ENCODE measurements at places on chromosomes 1 and 21.
A peak's percentile ranks its signal among the peaks of the same experiment; 100 is the strongest.

DNA sequence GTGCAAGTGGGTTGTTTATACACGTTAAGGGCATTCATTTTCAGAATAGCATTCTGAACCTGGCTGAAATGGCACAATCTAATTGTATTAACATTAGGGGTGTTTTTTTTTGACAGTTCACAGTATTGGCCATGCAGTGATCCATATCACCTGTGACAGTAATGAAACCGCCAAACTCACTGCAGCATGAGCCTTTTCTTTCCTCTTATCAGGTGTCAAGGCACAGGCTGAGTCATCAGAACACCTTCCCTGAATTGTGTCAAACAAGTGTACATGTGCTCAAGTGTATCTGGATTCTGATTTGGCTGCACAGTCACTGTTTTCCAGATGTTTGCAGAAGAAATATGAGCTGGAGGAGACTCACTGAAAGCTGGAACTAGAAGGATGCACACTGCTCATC lies 47.7 kb upstream of the C8B start:
- DNase-seq: no peak

GRCh38 chr21:20662514-20662913 lies 335.7 kb upstream of the NCAM2 start:
- DNase-seq: no peak

DNA sequence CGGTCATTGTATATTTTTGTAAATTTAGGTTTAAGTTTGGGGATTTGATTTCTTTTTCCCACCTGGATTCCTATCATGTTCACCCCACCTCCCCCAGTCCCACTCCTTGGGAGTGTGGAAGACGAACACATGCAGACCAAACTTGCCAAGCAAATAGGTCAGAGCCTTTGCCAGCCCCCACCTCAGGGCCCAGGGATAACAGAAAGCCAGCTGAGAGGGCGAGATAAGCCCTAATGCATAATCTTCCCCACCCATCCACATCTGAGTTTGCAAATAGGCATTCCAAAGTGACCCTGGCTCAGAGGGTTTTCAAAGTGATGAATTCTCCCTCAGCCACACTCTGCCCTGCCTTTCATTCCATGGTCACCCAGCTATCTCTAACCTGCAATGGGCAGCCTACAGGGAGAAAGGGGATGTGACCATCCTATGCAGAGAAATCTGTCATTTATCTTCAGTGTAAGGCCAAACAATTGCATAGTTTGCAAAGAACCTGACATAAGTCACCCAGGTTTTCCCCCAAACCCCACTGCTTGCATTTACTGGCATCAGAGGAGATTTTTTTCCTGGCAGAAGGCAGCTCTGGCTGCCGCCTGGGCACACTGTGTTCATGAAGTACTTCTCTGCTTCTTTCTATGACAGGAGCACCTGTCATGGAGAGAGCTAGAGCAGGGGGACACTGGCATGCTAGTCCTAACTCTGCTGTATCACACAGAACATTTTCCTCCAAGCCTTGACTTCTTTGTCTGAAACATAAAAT lies 69.0 kb upstream of the NFIA start:
- DNase-seq: no peak

- DNase-seq: no peak
Measured at GRCh38 chr1:61124696-61125095, 42.3 kb downstream of the NFIA start.

DNA sequence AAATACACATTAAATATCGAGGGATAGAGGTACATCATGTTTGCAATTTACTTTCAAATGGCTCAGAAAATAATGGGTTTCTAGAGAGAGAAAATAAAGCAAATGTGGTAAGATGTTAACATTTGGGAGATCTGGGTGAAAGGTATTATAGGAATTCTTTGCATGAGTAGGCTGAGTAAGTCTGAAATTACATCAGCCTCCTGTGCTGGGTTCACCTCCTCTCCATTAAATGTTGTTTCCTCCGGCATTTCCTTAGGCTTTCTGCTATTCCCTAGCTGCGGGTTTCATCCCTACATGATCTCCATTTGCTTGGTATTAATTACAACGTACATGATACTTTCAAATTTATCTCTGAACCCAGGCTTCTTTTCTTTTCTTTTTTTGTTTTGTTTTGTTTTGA lies 31.6 kb downstream of the ZMYND12 start:
- no peak for DNase-seq

DNA sequence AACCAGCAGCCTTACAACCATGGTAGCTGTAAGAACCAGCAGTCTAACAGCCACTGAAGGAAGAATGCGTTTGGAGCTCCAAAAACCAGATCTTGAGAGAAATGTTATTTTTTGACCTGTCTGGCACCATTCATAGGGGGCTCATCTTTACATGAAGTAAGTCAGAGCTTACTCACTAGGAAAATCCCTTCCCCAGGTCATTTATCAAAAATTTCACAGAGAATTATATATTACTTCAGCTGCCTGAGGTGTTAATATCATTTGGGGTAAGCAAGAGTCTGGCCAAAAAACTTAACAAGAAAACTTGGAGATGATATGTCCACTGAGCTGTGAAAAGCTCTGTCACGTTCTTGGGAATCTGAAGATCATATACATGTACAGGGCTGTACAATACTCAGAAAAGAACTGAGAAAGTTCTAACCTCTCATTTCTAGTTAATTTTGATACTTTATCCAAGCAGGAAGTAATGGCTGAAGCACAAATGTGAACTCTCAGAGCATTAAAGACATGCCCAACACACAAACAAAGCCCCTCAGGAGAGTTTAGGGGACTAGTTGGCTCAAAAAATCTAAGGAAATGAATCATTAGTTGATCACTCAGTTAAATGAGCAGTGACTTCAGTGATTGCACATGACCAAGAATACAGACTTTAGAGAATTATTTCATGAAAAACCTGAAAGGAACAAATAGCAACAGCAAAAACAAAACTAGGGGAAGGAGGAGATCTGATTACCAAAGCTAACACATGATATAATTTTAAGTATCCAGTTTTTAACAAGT lies 681.1 kb downstream of the LTN1 start:
- no peak for DNase-seq

DNA sequence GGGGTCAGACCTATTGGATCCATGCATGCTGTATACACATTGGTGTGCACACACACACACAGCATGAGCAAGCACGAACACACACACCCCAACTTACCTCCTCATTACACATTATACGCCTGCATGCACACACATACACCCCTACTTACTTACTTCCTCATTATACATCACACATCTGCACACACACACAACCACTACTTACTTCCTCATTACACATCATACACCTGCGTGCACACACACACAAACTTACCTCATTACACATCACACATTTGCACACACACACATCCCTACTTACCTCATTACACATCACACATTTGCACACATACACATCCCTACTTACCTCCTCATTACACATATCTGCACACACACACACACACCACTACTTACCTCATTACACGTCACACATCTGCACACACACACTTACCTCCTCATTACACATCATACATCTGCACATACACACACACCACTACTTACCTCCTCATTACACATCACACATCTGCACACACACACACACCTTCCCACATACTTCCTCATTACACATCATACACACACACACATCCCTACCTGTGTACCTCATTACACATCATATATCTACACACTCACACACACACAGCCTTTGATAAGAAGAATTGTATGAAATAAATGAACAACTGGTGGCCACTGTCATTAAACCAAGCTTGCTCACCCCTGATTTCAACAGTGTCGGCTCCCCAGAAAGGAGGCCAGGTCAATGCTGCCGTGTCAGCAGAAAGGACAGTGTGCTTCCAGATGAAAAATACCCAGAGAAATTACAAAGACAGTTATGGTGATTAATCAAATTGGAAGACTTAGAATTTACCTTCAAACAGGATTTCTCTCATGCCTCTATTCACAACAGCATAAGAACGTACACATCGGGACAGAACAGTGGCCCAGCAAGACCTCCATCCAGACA lies 117.8 kb downstream of the SETD4 start:
- no peak for DNase-seq

- DNase-seq: no peak
Measured at GRCh38 chr1:172494166-172494565, 38.8 kb upstream of the SUCO start.

GRCh38 chr1:88943241-88943640 lies 49.2 kb downstream of the KYAT3 start:
- DNase-seq: no peak

DNA sequence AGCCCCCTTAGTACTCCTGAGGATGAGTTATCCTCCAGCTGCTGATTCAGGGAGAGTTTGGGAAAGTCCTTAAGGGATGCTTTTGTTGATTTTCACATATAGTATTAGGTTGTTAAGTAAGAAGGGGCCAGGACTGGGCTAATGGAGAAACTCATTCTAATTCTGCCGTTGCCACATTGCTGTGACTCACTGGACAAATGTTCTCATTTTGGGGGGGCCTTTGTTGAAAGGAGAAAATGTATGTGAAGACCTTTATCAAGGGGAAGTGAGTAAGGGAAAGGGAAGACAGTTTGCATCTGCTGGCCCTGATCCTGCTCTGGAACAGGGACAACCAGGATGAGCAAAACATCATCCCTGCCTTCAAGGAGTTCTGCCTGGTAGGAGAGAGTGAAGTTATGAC lies 123.2 kb upstream of the FGGY start:
- DNase-seq: no peak

GRCh38 chr1:112046630-112047029 lies 57.2 kb upstream of the KCND3 start:
- DNase-seq: no peak

- DNase-seq: no peak
Measured at GRCh38 chr1:240475832-240476231, 136.1 kb downstream of the GREM2 start.

- DNase-seq: peak; percentile 38
Measured at GRCh38 chr1:97806996-97807520, 113.8 kb downstream of the DPYD start.

GRCh38 chr21:16633831-16634459 lies 878.9 kb upstream of the CXADR start:
- DNase-seq: no peak
